Tibial nerve (tissue), 4 donors: ENCODE measurements at places on chromosomes 2 and 18.

GRCh38 chr2:190968522-190968921 is 45.4 kb downstream of the STAT1 start:
- DNase-seq, result no peak

- DNase-seq, result no peak
Observed at GRCh38 chr18:61926532-61926931, 33.7 kb upstream of the RNF152 start.

DNA sequence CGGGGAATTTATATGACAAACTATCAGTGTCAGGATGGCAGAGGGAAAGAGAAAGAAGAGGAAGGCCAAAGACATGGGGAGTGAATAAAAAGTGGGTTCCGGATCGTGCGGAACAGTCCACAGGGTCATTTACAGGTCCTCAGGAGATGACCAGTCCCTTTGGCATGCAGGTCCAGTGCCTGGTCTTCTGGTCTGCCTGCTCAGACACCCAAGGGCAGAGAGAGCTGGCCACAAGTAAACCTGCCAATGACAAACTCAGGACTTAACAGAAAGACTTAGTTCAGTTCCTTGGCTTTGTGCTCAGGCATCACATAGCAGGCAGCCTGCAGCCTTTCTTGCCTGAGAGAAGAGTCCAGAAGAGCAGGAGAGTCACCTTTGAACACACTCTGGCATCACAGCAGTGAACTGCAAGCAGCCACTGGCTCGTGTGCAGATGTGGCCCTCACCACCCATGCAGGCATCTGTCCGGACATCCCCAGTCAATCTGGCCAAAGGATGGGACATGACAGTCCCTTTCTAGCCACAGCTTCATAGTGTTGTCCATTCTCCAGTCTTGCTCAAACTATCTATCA is 14.0 kb downstream of the TMEM127 start:
- DNase-seq, result peak; percentile 35

DNA sequence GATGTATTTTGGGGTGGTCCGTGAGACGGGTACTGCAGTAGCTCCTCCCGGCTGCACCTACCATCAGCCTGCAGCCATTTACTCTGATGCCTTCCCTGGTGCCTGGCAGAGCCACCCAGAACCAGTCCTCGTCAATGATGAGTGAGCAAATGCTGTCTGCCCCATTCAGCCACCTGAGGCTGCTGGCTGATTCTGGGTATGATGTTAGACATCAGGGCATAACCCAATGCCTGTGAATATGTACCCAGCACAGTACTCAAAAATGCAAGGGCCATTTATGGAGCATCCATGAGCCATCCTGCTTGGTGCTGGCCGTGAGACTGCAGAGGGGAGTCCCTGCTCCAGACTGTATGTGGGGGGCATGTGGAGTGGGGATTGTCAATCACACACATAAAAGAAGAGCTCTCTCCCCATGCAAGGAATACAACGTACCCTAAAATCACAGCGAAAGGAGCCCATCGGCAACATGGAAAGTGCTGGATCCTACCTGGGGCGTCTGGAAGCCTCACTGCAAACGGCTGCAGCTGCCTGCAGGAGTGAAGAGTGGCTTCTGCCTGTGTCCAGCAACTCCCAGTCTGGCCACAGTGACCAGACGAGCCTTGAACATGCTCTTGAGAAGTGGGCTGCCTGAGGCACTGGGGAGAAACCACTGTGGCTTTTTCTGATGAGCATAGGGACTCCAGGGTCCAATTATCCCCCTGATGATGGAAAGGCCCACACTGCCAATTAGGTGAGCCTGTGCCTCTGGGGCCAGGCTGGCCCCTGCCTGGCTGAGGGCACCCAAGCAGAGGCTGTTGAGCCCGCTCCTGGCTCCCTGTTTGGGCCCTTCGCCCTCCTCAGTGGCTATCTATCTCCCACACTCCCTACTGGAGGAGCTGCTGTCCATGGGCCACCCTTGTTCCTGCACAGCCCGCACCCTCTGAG is 2.4 kb upstream of the OR6B2 start:
- no peak for DNase-seq

DNA sequence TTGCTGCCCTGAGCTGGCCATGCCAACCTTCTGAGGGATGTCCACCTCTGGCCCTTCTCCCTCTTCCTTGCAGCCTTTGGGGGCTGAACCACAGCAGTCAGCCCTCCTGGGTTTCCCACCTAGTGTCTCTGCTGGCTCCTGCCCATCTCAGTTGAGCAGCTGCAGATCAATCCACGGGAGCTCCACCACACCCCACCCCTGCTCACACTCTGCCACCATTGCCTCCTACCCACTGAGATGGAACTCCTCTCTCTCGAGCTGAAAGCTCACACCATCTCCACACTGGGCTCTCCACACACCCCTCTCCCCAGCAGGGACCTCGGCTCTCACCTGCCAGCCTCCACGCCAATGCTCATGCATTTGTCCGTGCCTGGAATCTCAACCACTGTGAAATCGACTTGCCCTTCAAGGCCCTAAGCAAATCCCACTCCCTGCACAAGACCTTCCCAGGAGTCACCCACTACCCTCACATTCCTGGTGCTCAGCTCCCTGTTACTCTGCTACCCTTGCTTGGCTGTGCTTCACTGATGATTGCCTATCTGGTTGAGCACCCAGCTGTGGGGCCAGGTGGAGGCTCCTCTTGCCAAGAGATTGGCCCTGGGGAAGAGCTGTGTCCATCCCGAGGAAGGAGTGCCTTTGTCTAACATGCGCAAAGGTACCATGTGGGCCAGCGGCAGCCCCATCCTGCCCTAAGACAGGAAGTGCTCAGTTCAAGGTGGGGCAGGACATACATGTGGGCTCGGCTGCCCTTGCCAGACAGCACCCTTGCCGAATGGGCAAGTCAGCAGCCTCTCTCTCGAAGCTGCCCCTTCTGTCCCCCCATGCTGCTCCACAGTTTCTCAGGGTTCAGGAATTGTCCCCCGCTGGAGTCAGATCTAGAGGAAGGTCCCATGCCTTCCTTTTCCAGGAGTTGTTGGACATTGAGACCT is 208.7 kb downstream of the CYP26B1 start:
- no peak for DNase-seq

GRCh38 chr2:55138014-55138881 is 88.0 kb upstream of the RTN4 start:
- no peak for DNase-seq

DNA sequence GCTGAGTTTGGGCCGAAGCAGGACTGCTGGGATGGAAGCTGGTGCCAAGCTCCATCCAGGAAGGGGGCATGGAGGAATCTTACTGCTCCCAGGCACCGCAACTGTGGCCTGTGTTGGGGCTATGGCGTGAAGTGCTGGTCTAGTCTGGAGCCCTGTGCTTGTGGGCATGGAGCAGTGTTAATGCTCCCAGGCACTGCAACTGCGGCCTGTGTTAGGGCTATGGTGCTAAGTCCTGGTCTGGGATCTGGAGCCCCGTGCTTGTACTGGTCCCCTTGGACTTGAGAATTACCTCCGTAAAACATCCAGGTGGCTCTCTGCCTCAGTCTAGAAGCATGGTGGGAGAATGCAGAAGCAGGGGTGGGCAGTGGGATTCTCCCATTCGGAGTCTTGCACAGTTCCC is 1379.4 kb upstream of the ACVR2A start:
- DNase-seq, result no peak

GRCh38 chr2:68225119-68225632 is 27.2 kb downstream of the PPP3R1 start:
- no peak for DNase-seq

DNA sequence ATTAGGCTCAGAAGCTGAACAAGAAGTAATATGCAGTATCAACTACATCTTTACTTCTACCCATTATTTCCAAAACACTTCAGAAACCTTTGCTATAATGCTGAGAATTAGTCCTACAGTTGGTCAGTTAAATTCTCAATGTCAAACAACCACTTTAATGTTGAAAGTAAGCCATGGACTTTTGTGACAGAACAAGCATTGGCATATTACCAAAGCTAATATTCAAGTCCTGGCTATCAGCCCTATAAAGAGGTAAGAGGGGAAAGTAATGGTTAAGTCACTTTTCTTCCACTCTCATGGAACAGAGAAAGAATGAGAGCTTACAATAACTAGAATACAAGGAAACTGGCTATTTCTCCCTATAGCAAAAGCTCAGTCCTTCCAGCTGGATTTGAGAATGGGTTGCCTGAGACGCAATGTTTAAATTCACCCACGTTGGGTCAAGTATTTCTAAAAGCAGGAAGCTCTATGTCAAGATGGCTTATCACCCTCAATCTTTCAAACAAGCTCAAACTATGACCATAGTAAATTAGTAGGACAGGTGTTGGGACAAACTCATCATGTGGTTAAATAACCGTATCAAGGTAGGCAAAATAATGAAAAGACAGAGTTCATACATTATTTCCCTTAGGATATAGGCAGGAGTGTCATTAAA is 31.4 kb upstream of the MFSD6 start:
- DNase-seq, result no peak

- no peak for DNase-seq
Observed at GRCh38 chr18:31610286-31611205, 18.9 kb downstream of the TTR start.

DNA sequence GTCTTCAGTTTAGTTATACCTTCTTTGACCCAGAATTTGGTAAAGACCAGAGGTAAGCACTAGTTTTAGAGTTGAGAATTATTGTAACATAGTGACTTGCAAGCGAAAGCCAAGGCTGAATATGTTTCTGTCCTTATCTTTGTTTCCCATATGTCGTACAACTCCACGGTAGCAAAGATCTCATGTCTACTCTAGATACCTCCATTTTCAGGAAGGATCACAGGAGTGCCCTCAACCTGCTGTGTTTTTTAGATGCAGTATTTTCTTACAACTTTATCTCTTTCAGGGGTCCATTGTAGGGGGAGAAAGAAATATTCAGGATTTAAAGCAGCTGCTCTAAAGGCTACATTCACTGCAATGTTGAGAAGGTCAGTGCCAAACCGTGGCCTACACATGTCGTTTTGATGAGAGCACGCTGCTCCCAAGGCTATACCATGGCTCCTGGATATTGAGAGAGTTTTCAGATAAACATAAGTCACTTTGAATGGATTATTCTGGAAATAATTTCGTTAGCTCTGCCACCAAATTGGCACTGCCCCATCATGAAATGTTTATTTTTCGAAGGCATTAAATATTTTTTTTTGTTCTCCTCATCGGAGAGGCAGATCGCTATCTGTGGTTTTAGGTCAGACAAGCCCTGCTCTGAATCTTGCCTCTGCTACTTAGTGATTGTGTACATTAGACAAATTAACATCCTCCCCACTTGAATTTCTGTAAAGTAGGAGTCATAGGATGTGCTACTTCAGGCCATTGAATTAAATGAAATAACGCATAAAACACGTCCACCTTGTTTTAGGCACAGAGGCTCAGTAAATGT is 2.1 kb downstream of the RHBDD1 start:
- no peak for DNase-seq

- DNase-seq, result no peak
Observed at GRCh38 chr2:705971-706511, 28.8 kb upstream of the TMEM18 start.

DNA sequence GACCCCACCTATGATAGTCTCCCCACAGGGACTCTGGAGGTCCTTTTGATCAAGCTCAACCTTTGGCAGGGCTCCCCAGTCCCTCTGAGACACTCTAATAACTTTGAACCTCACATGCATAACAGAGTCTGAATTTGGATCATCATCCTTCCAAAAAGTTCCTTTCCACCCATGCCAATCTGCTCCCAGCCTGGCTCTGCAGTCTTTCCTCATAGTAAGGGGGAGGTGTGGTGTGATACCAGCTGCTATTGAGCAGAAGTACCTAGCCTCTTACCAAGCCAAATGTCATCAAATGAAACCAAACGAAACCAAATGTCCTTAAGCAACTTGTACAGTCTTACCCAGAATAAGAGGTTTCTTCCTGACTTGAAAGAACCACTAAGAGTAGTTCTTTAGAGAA is 36.5 kb downstream of the DTNA start:
- DNase-seq, result no peak

GRCh38 chr2:128498589-128498988 is 179.9 kb upstream of the HS6ST1 start:
- DNase-seq, result no peak
